ENCODE measurements at places on chromosomes 2 and 18.

DNA sequence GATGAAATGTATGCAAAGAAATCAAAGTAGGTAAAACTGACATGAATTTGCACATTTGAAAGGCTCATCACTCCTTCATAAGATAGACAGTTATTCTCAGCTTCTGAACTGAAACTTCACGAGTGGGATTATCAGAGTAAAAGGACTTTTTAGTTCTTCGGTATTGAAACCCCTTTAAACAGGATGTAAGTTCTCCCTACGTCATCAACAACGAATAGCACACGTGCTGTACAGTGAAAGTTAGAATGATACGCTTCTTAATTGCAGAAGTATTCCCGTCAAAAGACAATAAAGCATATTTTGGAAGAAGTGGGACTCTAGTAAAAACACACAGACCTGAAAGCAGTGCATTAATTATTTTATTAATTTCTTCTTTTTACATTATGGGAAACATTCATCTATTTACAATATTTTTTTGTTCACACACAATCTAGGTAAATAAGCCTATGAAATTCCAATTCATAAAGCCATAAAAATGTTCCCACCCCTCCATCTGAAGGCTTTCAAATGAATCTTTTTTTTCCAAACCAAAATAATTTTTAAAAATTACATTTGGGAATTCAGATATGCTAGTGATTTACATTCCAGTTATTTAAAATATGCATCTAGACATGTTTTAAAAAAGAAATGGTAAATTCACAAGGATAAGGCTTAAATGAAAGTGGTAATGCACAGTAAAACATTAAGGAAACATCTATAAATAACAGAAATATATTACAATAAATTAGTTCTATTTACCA lies 45.9 kb downstream of the TGIF1 start:
- no peak for DNase-seq

GRCh38 chr2:70062270-70062669 lies 25.0 kb upstream of the PCBP1 start:
- DNase-seq, result peak; percentile 22

DNA sequence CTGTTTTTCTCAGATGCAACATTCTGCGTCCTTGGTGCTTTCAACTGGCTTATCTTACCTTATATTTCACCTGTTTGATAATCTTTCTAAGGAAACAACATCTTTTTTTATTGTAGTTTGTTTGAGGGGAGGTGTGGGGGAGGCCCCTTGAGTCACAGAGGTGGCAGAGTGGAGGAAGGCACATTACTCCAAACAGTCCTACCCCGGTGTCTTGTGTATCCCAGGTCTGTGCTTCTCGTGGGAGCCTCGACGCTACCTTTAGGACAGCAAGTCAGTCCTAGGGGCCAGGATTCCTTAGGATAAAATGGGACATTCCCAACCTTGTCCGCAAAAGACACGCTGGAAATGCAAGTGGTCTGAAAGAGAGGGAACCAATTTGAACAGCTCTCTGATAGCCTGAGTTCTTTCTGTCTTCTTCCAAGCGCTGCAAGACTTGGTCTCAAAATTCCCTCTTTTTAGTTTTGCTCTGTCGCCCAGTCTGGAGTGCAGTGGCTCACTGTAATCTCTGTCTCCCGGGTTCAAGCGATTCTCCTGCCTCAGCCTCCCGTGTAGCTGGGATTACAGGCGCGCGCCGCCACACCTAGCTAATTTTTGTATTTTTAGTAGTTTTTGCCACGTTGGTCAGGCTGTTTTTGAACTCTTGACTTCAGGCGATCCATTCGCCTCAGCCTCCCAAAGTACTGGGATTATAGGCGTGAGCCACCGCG lies 4.0 kb downstream of the GATA6 start:
- DNase-seq, result no peak

GRCh38 chr18:24268784-24269550 lies 128.7 kb downstream of the OSBPL1A start:
- no peak for DNase-seq

DNA sequence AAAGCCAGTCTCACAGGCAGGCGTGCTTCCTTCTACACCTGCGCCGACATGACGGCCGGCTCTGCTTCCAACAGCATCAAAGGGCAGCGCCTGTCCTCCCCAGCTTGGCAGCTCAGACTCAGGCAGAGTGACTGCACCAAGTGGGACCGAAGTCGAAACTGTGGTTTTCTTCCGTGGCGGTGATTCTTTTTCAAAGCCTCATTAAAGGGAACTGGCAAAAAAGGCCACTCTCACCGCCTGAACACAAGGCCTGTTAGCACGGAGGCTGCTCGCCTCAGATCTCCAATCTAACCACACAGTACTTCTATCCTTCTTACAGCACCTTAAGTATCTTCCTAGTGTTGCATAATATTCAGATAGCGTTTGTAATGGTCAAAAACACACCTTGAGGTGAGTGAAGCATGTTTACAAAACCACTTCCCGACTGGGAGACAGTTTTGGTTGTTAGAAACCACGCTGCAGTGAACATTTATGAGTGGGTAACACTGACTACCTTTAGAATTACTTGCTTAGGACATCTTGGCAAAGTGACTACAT lies 236.4 kb downstream of the HDAC4 start:
- peak; percentile 34 for DNase-seq

- DNase-seq, result no peak
These were observed 136.8 kb downstream of the SMAD7 start for GRCh38 chr18:48813833-48814489.

DNA sequence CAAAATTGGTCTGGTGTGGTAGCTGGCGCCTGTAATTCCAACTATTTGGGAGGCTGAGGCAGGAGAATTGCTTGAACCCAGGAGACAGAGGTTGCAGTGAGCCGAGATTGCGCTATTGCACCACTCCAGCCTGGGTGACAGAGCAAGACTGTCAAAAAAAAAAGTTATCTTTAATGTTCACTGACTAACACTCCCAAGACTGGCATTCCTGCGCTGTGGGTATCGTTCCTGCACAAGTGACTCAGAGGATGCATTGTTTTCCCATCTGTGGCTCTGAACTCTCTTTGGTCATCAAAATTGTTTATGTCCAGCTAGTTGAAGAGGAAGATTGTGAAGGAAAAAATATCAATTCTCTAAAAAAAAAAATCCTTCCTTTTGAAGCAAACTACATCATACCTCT lies 539.0 kb downstream of the SOX11 start:
- no peak for DNase-seq

DNA sequence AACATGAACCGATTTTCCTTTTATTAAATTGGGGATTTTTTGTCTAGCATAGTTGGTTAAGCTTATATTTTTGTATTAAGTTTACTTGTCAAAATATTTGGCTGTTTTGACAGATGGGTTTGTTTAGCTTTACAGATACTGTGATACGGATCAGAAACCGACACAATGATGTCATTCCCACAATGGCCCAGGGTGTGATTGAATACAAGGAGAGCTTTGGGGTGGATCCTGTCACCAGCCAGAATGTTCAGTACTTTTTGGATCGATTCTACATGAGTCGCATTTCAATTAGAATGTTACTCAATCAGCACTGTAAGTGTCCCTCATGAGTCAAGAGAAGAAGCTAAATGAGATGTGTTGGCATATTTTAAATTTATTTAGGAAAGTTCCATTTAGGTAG lies 8.5 kb downstream of the PDK1 start:
- DNase-seq, result no peak

GRCh38 chr2:51018145-51018544 lies 13.8 kb downstream of the NRXN1 start:
- no peak for DNase-seq

- no peak for DNase-seq
These were observed 227.9 kb downstream of the LOXHD1 start for GRCh38 chr18:46429130-46429529.

DNA sequence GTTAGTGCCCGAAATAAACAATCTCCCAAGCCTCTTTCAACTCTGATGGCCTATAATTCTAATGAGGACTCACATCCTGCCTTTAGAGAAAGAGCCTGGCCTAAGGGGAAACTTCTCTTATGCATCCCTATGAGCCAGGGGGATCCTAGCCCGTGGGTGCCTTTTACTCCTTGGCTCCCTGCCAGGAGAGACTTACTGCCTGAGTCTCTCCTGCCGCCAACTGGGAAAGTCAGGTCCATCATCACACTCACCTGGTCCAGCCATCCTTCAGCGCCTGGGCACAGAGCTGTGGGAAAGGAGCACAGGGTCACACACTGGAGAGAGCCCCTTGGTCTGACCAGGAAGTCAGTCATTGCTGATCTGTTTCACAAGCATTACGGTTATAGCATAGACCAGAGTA lies 24.1 kb downstream of the ENOSF1 start:
- DNase-seq, result no peak

DNA sequence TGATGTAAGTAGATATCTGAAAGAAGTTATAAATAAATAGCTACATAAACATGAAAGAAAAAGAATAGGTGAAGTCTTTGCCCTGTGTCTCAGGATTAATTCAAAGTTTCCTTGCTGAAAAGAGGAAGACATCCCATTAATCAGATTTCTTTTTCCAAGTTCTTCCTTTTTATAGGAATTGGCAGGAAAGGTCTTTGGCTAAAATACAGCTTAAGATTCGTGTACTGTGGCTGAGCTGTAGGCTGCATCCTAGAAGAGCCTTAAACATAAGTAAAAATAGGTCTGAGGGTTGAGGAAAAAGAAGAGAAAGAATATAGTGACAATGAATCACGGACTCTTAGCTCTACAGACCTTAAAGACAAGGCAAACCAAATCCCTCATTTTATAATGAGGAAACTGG lies 579.9 kb downstream of the NRXN1 start:
- no peak for DNase-seq

DNA sequence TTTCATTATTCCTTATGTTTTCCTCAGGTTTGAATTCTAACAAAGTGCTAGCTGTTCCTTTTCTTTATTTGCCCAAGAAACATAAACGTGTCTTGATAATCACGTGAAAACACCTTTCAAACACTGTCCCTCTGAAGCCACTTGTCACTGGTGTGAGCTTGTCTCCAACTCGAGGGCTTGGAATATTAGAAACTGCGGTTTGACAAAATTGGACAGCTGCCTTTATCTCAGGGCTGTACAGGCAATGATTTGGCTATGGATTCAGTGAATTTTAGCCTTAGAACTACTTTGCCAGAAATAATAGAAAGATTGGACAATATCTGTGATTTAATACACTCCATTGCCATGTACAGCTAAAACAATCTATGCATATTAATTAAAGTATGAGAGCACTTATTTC lies 763.0 kb upstream of the ACVR2A start:
- no peak for DNase-seq

DNA sequence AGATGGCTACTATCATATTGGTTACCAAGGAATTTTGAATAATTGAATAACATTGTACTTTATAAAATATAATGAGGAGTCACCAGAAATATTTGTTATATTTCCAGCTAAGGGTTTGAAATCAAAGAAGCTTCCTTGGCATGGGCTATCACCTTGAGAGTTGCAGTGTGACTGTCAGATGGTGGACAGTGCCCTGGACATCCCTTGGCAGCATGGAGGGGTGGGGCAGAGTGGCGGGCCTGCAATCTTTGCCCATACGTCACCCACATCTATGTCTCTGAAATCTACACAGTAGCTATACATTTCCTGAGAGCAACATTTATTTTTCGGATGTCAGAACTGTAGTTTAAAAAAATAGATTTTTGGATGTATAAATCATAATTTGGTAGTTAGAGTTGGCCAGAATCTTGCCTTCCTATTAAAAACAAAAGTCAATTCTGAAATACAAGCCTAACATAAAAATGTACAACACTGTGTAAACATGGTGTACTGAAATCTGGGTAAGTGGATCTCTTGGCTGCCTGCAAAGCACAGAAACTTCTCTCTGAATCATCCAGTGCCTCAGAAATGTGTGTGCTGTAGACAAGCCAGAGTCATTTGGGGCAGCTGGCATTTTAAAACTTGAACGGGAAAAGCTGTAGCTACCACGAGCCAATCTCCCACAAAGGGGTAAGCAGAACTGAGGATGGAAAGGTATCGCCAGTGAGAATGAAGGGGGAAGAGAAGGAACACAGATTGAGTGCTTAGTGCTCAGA lies 124.2 kb upstream of the ARHGAP28 start:
- DNase-seq, result no peak

DNA sequence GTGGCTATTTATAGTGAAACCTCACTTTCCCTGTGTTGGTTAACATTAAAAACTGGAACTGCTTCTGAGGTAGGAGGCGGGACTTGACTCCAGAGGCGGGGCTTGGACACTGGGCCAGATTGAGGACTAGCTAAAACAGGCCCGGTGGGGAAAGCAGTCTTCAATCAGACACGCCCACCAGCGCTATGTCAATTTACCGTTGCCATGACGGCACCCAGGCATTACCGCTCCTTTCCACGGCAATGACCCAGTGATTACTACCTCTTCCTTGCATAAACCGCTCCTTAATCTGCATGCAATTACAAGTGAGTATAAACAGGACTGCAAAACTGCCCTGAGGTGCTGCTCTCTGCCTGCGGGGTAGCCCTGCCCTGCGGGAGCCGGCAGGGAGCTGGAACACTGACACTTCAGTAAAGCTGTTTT lies 35.3 kb downstream of the LRRFIP1 start:
- peak; percentile 79 for DNase-seq

- DNase-seq, result no peak
These were observed 18.1 kb downstream of the ZNF516 start for GRCh38 chr18:76476665-76477561.

- DNase-seq, result no peak
These were observed 5.0 kb downstream of the TFPI start for GRCh38 chr2:187549193-187549592.

- DNase-seq, result no peak
These were observed 152.6 kb upstream of the FSHR start for GRCh38 chr2:49306925-49307324.

GRCh38 chr2:152505495-152505906 lies 170.5 kb downstream of the FMNL2 start:
- DNase-seq, result no peak

- DNase-seq, result no peak
These were observed 261.4 kb downstream of the TWIST2 start for GRCh38 chr2:239109041-239109927.

DNA sequence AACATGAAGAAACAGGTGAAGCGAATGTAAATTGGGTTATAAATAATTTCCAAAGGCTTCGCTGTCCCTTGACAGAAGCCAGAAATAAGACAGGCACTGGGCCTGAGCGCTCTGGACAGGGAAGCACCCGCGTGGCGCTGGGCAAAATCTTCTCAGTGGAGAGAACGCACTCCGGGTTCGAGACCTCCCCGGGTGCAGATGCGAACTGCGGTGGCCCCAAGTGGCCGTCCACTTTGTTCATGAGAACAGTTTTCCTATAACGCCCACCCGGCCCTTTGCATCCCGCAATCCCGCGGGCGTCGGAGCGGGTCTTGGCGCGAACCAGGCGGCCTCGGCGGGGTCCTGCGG lies 651 bp upstream of the DPYSL5 start:
- DNase-seq, result no peak

All from activated naive CD4-positive, alpha-beta T cell treated with anti-CD3 and anti-CD28 coated beads for 36 hours (primary cell).